ENCODE measurements at places on chromosomes 1 and 21. TPM values are rescaled to one million over a fixed set of nuclear protein-coding genes. Genes with fewer than 3 reads are reported as not detected.

DNA sequence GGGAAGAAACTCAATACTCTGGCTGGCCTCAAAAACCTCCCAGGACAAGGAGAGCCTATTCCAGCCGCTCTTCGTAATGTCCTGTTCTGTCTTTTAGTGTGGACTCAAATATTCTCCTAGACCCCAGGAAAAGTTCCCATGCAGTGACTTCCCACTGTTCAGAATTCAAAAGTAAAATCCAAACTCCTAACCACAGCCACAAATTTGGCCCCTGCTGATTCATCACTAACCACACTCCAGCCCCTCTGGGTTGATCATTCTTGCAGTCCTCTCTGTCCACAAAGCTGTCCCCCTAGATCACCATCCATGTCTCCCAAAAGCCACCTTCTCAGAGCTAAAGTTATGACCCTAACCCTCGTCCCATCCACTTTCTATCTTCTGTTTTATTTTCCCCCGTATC lies 5.1 kb downstream of the CTNNBIP1 start:
- DNase-seq: no peak

DNA sequence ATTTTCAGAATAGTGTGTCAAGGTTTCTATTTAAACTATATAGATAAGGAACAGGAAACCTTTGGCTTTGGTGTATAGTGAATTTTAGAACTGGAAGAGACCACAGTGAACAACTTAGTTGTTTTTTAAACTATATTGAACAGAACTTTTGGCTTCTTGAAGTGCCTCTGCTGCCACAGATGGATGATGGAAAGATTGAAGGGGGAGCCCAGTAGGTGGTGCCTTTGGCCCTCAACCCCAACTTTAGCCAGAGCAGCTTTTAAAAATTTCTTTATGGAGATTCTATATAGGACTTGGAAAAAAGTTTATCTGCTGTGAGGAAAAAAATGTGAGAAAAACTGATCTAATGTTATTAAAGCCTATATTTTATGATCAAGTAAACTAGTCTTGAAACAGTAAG lies 50.2 kb downstream of the SWT1 start:
- no peak for DNase-seq

DNA sequence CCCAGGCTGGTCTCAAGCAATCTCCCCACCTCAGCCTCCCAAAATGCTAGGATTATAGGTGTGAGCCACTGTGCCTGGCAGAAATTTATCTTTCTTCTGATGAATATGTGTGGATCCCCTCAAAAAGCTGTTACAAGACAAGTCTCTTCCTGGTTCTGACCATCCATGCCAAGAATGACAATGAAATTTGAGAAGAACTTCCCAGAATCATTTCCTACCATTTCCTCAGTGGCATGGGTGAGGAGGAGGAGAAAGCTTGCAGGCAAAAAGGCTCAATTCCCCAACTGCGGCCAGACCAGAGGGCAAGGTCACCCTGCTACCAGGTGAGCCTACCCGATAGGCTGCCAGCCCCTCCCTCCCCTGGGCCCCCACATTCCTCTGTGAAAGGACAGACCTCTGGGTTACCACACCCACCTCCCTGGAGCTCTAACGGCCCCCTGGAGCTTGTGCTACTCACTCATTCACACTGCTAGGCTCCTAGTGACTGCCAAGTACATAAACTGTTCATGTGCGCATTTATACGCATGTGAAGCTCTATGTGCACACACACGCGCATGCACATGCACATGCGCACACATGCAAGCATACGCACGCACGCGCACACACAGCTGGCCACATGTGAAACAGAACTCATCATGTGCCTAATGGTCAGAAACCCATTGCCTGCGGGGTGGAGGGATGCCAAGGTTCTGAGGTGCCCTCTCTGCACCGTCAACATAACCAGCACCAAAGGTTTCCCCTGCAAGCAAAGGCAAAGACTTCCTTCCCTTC lies 17.0 kb downstream of the MRAP start:
- no peak for DNase-seq

Gene TNFSF4
- total RNA-seq: 1.5 TPM

Gene CD1B
- not detected for total RNA-seq

DNA sequence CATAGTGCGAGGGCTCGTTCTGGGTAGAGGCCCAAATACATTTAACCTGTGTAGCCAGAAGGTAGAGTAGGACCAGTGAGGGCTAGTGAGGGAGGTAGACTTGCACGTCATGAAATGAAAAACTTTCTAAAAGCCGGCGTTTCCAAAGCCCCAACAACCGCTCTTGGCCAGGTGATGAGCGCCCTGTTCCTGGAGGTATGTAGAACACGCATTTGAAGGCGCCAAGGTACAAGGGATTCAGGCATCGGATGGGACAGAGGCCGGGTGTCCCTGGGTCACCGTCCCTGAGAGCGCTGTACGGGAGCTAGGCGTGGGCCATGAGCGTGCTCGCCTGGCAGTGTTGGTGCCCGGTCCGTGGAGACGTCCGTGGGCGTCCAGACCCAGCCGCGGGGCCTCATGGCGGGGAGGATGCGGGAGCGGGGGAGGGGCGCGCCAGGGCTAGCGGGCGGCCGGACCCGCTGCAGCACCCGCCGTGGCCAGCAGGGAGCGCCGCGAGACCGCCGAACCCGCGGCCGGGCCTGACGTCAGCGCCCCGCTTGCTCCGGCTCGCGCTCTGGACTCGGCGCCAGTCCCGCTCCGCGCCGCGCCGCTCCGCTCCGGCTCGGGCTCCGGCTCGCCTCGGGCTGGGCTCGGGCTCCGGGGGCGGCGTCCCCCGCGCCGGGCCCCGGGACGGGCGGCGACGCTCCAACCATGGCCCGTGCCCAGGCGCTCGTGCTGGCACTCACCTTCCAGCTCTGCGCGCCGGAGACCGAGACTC lies at the start of gene PTPRU:
PTPRU (plus strand) TSS at position 568 of the 757 bp plus-strand sequence; CDS start at position 691, 123 bp downstream.
- peak; percentile 80 for DNase-seq

Gene BATF3
- 52.6 TPM for total RNA-seq

DNA sequence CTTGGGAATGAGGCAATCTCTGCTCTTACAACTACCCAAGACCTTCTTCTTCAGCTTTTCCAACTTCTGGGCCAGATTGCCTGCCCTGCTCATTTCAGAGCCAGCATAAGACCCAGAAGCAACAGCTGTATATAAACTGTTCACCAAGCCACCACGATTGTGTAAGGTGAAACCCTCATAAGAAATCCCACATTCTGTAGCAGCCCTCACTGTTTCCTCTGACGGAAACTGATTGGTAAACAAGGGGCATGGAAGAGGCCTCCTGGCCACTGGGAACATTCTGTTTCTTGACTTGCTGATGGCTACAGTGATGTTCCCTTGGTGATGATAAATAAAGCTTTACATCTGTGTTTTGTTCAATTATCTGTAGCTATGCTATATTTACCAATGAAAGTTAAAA lies 39.7 kb upstream of the EXO1 start:
- no peak for DNase-seq

- DNase-seq: no peak
Measured at GRCh38 chr1:199411506-199411905, 616.0 kb upstream of the NR5A2 start.

DNA sequence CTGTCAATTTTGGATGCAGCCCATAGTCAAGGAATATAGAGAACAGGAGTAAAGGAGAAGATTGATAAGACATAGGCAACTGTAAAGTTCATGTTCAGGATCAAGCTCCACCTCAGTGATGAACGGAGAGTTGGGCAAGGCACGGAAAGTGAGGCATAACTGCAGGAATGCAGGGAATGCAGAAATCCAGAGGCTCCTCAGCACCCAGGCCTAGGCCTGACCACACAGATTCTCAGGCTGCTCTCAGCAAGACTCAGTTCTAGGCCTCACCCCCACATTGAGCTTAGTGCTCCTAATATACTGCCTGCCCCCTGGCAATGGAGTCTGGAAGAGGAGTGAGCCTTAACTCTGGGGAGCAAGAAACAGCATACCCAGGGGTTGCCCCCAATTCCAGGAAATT lies 36.3 kb upstream of the S1PR1 start:
- no peak for DNase-seq

DNA sequence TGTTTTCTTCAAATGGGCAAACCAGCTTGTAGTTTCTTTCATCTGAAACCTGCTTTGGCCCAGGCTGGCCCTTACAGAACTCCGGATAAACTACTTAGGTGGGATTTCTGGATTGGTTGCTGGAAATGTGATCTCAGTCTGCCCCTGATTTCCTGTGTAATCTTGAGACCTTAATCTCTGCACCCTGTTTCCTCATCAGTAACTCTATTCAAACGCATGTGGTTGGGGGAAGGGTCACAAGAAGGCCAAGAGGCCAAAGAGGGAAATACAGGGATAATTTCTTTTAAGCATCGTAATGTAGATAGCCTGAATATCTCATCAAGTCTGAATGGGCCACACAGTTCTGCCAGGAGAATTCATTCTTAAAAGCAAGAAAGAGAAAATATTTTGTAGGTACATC lies 483.6 kb downstream of the LTN1 start:
- DNase-seq: no peak

GRCh38 chr1:7235871-7236517 lies 450.7 kb downstream of the CAMTA1 start:
- DNase-seq: no peak

Gene NIBAN1
- total RNA-seq: 11.0 TPM

Gene CFAP141
- total RNA-seq: not detected

DNA sequence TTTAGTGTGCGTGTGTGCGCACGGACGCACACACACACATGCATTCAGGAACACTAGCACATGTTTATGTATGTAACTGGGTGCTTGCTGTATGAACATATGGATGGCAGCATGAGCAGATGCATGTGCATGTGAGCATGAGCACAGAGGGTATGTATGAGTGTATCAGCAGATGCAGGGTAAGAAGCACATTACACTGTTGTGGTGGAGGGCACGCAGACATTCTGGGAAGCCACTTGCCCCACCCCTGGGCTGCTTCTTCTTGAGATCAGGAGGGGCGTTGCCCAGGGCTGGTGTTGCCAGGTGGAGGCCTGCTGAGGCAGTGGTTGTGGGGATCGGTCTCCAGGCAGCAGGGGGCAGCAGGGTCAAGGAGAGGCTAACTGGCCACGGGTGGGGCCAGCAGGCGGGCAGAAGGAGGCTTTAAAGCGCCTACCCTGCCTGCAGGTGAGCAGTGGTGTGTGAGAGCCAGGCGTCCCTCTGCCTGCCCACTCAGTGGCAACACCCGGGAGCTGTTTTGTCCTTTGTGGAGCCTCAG lies 3.9 kb upstream of the P3R3URF start:
- DNase-seq: peak; percentile 46

- no peak for DNase-seq
Measured at GRCh38 chr1:168827557-168827956, 98.6 kb upstream of the DPT start.

- DNase-seq: no peak
Measured at GRCh38 chr1:112247036-112247597, 148.9 kb upstream of the CTTNBP2NL start.

Gene CGN
- total RNA-seq: 1.7 TPM

- no peak for DNase-seq
Measured at GRCh38 chr1:228207381-228207810, 448 bp upstream of the OBSCN start.

Gene BSND
- total RNA-seq: not detected

Gene EFNA1
- 0.60 TPM for total RNA-seq

GRCh38 chr1:223515926-223516325 lies 122.7 kb downstream of the CCDC185 start:
- DNase-seq: no peak

GRCh38 chr1:201088395-201088794 lies 23.8 kb downstream of the CACNA1S start:
- no peak for DNase-seq

- no peak for DNase-seq
Measured at GRCh38 chr1:45615885-45616284, 8.0 kb downstream of the CCDC17 start.

GRCh38 chr1:22822371-22822770 lies 111.7 kb downstream of the EPHB2 start:
- DNase-seq: no peak

Gene MROH7
- not detected for total RNA-seq

DNA sequence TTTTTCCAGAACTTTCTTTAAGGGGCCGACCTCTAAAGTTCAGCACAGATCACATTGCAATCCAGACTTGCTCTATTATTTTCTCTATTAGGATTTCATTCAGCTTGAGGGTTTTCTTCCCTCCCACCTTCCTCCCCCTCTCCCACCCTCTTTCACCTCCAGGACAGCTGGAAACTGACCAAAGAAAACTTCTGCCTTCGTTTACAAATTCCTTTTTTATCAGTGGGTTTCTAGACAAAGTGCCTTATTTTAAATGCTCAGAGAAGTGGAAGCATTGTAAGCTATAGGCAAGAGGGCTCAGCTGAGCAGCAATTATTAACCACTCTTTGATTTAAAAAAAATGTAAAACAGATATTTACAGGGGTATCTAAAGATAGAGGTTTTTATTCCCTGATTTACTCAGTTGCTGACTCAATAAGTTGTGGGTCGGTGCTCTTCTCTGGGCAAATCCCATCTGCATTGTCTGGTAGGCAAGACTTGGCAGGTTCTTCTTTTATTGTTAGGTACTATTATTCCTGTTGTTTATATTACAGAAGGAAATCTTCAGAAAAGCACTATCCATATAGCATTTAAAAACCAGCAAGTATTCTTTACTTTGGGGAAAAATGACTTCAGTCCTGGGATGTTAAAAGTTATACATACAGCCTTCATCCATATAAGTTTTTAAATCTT lies 277.0 kb upstream of the C1orf105 start:
- no peak for DNase-seq

DNA sequence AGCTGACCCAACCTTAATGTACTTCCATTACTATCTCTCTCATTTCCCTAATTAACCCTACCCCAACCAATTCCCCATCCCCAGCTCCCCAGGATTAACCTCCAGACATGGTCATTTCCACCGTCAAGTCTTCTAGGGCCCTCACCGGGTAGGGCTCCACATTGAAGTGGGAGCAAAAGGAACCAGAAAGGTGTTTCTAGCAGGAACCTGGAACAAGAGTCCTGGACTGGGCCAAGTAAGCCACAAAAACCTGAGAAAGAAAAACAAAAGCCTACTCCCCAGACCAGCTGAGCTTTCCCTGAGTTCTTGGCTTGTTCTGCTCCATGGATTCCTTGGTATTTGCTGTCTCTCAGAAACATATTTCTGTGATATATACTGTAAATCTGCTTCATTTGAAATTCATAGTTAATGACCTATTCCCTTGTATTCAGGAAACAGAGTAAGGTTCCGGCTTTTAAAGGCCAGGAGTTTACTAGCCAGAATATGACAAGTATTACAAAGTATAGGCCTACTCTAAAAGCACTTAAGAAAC lies 58.4 kb downstream of the SYF2 start:
- DNase-seq: no peak

- peak; percentile 87 for DNase-seq
Measured at GRCh38 chr1:20359451-20360330, 69.0 kb downstream of the VWA5B1 start.

Data from activated CD8-positive, alpha-beta T cell treated with anti-CD3 and anti-CD28 coated beads for 36 hours (primary cell).